ENCODE measurements at places on chromosomes 4 and X. TPM values are rescaled to one million over a fixed set of nuclear protein-coding genes. Genes with fewer than 3 reads are reported as not detected.

- DNase-seq: no peak
Observed at GRCh38 chr4:7821245-7822136, 118.2 kb downstream of the AFAP1 start.

DNA sequence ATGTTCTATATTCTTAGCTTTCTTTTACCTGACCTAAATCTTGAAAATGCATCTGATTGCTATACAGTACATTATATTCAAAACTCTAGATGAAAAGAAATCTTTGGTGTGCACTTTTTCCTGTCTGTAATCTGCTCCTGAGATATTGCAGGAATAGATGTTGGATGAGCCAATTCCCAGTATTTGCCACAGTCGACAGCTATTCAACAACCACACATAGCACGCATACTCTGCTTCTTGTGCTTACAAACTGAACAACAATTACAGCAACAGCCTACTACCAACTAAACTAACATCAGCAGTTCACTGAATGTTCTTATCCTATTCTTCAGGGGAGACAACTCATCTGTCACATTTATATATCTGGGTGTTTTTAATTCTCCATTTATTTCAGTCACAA is 573.9 kb upstream of the GRID2 start:
- no peak for DNase-seq

DNA sequence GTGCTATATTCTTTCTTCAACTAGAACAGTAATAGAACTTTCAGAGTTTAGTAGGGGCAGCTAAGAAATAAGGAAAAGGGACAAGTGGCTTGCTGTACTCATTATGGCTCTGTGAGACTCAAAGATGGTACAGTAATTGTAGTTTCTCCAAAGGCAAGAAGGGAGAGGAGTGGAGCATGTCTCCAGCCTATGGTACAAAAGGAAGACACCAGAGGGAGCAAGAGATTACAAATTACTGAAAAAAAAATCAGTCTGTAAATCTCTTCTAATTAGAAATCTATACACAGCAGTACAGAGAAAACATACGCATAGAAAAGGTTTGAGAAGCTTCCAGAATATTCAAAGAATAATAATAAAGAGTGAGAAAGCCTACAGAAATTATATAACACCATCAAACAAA is 61.4 kb downstream of the KLHL4 start:
- no peak for DNase-seq

- DNase-seq: no peak
Observed at GRCh38 chrX:134426281-134426680, 33.7 kb upstream of the HPRT1 start.

DNA sequence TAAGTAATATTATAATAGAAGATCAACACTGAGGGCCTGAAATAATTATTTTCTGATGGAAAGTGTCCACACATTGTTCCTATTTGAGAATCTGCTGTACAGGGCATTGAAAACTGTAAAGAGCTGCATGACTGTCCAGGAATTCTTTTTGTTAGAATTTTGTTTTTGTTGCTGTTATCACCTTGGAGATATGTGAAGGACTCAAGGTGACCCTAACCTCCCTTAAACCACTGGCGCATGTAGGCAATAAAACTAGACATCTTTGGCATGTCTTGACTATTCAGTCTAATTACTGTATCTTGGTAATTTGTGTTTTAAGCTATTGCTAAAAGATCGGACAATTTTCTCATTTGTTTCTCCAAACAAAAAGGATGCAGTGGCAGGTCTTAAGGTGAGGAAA is 55.5 kb upstream of the SMIM10 start:
- DNase-seq: no peak

GRCh38 chr4:113701169-113701568 is 60.4 kb downstream of the CAMK2D start:
- no peak for DNase-seq

- DNase-seq: no peak
Observed at GRCh38 chr4:137754652-137755471, 222.6 kb upstream of the PCDH18 start.

- DNase-seq: no peak
Observed at GRCh38 chr4:5654791-5655190, 53.6 kb downstream of the EVC2 start.

- DNase-seq: no peak
Observed at GRCh38 chr4:129371926-129372325, 276.0 kb downstream of the C4orf33 start.

- DNase-seq: no peak
Observed at GRCh38 chr4:180674619-180675358, 1568.4 kb upstream of the TENM3 start.

- DNase-seq: no peak
Observed at GRCh38 chr4:11791797-11792196, 363.1 kb upstream of the HS3ST1 start.

GRCh38 chr4:44632733-44633132 is 18.7 kb downstream of the YIPF7 start:
- no peak for DNase-seq

DNA sequence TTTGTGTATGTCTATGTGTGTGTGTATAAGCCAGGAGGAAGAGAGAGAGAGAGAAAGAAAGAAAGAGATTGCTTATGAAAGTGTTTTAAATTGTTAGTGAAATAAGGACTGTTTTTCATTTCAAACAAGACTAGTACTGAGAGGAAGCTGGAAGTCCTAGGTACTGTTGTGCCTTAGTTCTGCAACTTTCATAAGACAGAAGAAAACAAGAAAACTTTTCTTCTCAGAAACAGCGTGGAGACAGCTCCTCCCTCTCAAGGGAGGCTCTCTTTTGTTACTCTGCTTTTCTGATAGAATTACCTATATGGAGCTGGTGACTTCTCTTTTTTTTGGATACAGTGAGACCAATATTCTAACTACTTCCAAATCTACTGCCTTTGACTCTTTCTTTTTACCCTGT is 62.5 kb downstream of the BANK1 start:
- DNase-seq: no peak

DNA sequence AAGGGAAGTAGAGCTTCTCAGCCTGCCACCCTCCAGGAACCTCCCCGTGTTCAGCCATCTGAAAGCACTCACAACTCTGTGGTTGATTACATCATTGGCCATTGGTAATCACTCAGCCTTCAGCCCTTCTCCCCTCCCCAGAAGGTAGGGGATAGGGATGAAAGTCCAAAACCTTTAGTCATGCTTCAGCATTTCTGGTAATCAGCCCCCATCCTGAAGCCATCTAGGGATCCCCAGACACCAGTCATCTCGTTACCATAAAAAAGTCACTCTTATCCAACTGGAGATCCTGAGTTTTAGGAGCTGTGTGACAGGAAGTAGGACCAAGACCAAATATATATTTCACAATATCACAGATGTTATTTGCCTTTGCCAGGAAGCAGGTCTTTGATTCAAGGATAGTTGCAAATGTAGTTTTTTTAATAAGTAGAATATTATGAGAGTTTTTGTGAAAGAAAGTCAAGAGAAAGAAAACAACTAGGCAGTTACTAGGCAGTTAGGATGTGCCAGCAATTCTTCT is 364.6 kb upstream of the NOCT start:
- no peak for DNase-seq

- DNase-seq: no peak
Observed at GRCh38 chrX:115595049-115595448, 34.1 kb downstream of the PLS3 start.

SSX2B gene
- not detected for total RNA-seq

CSAG2 gene
- total RNA-seq: 0.47 TPM

ANOS1 gene
- total RNA-seq: not detected

ANKRD37 gene
- total RNA-seq: 12.5 TPM

FGF5 gene
- total RNA-seq: not detected

All from activated CD8-positive, alpha-beta memory T cell treated with anti-CD3 and anti-CD28 coated beads, Interleukin-2, amount 10 ng/mL, durations not matched to agents 7 days and 5 days (primary cell).